HCT116 (cell line): ENCODE measurements at places on chromosomes 3 and 15.

DNA sequence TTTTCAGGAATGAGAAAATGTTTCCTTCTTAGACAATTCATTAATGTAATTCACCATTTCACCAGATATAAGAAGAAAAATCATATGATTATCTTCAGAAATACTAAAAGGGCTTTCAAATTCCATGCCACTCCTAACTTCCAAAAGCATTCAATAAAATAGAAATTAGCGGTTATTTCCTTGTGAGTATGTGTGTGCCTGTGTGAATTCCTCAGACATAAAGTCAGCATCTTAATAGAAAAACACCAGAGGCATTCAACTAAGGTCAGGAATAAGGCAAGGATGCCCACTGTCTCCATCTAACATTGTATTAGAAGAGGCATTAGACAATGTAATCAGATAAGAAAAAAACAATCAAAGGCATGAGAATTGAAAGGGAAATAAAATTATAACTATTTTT, 88.4 kb downstream of the PLCH1 start:
- no peak for DNase-seq

- DNase-seq: no peak
Observed at GRCh38 chr3:12230406-12230805, 58.5 kb upstream of the PPARG start.

DNA sequence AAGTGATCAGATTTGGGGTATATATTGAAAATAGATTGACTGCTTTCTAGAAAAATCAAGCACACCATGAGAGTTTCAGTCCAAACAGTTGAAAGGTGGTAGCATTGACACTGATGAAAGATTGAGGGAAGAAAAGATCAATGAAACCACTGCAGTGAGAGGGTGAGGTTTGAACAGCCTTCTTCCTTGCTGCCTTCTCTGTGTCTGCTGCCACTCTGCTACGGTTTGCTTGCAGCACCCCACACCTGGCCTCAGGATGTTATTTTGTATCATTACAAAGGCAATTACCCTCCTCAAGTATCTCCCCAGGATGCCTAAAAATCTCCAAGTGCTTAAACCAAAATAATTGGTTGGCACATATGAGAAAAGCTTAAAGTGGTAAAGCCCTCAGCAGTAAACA, 683.6 kb upstream of the ARPP21 start:
- DNase-seq: no peak

DNA sequence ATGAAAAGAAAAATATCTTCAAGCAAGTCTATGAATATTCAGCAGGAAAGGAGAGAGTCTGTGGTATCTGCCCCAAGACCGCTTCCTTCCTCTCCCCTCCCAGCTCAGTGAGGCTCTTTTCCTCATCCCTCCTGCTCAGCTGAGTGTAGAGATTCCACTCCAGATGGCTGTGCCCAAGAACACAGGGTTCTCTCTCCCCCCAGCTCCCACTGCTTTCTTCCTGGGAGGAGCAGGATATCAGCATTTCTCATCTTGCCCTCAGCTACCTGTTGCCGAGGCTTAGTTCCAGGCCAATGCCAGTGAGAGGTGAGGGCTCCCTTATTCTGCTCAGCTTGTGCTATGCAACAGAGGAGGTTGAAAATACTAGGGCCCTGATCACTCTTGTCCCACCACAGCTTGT, 211.9 kb downstream of the SV2B start:
- no peak for DNase-seq
